ENCODE measurements at places on chromosomes 3 and 15.
A peak's percentile ranks its signal among the peaks of the same experiment; 100 is the strongest.

DNA sequence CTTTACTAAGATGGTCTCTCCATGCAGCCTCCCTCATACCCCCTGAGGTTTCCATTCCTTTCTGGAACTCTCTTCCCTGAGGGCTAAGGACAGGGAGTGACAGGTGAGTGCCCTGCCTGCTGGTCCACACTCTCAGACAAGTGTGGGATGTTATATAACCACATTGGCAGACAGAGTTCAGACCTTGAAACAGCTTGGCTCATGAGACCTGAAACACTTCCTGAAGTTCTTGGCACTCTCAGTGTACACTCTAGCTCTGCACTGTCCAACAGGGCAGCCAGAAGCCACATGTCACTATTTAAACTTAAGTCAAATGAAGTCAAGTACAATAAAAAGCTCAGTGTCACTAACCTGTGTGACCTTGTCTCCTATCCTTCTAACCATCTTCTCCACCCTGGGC lies 188.5 kb downstream of the ZNF621 start:
- no peak for DNase-seq

GRCh38 chr3:149342413-149343380 lies 9.3 kb upstream of the TM4SF18 start:
- no peak for DNase-seq

- DNase-seq = no peak
These were observed 178.9 kb downstream of the IL5RA start for GRCh38 chr3:2931265-2931664.

GRCh38 chr15:69578787-69579583 lies 126.4 kb downstream of the RPLP1 start:
- DNase-seq = no peak

DNA sequence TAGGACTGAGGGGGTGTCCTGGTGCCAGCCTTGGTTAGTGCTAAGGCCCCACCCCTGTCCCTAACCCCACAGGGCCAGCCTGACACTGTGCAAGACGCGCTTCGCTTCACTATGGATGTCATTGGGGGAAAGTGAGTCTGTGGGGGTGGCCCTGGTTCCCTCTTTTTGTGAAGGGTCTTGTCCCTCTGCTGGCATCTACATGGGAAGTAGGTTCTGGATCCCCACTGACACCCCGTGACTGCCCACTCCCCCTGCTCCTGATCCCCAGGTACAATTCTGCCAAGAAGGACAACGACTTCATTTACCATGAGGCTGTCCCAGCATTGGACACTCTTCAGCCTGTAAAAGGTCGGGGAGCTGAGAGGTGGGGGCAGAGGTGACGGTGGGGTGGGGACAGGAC lies 26.4 kb downstream of the PTPN23 start:
- no peak for DNase-seq

GRCh38 chr3:10846657-10846975 lies 30.6 kb downstream of the SLC6A11 start:
- DNase-seq = no peak

GRCh38 chr3:195853996-195854395 lies 42.3 kb upstream of the MUC4 start:
- DNase-seq = no peak

GRCh38 chr3:28700728-28701127 lies 352.1 kb upstream of the AZI2 start:
- no peak for DNase-seq

- DNase-seq = no peak
These were observed 44.4 kb downstream of the PDZRN3 start for GRCh38 chr3:73580343-73580742.

GRCh38 chr3:64097920-64098319 lies 74.6 kb upstream of the PSMD6 start:
- DNase-seq = no peak

- DNase-seq = no peak
These were observed 108.4 kb downstream of the ADAMTSL3 start for GRCh38 chr15:83762367-83762766.

DNA sequence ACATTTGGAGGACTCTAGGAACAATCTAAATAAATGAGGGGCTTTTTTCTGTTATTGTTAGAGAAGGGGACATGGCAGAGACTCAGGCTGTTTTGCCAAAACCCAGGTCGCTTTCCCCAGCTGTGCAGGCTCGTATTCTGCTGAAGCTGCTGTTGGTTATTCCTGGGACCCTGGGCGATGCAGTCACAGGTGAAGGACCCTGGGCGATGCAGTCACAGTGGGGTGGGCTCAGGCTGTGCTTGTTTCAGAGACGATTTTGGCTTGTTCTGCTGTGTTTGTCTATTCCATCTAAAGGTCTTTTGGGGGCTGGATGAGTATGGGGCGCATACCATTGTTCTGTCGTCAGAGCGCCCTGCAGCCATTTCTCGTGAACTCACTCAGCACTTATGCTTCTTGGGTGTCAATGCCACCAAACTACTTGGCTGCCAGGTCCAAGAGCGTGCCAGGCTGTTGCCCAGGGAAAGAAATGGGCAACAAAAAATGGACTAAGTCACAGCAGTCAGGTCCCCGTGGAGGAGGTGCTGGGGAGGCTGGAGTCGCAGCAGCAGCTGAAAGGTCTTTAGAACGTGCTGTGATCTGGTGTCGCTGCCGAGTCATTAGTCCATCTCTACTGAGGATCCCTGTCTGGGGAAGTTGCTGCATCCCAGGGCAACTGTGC lies 151.4 kb downstream of the CHDH start:
- no peak for DNase-seq

GRCh38 chr3:122533931-122534334 lies 19.2 kb upstream of the KPNA1 start:
- peak; percentile 70 for DNase-seq

DNA sequence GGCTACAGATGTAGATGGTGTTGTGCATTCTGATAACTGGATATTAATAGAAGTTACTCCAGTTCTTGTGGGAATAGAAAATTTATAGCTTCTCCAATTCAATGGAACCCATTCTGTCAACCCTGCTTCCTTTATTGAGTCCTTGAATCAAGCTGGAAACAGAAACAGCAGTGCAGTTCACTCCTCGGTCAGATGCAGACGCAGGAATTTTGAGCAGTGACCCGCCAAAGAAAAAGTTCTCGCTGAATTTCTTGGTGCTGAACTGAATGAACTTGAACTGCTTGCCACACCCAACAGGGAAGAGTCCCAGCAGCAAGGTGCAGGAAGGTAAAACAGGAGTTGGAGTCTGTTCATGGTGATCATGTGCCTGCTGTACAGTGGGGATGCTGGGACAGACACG lies 10.3 kb downstream of the HRH1 start:
- DNase-seq = no peak

- DNase-seq = no peak
These were observed 122.6 kb downstream of the SATB1 start for GRCh38 chr3:18302517-18302916.

DNA sequence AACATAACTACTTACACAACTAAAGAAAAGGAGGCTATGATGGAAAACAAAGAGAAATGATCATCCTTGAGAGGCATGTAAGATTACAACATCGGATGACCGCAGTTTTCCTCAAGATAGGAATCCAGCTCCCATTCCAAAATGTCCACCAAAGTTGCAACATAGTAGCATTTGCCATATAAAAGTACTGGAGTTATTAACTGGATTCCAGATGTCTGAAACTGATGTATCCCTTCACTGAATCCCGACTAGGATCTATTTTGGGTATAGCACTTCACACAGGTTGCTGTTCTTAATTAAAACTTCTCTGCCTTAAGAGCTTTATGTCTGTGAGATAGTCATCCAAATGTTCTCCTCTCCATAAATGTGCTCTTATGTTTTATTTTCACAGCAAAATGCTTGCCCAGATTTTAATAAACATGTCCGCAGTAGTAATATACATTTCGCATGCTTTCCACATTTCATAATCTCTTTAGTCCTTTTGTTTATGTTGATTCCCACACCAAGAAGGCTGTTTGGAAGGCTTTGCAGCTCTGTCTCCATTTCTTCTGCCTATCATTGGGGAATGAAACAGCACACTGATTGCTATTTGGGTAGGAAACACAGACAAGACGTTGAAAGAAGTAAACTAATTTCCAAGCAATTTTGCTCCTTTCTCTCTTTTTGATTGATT lies 716.5 kb upstream of the CFAP20DC start:
- DNase-seq = no peak

DNA sequence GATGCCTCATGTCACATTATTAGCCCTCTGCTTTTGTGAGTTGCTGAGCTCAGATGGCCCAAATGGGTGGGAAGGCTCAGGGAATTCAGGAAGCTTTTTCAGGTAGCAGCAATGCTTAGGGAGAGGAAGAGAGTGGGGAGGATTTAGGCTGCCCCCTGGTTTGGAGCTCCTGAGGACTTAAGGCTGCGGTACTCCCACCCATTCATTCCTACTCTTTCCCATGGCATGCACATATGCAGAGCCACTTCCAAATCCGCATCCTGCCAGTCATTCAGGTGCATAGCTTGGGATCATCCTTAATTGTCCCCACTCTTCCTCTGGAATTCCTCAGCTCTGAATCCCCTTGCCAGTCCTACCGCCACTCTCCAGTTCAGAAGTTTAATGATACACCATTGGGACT lies 343.1 kb upstream of the FRG2C start:
- DNase-seq = no peak

DNA sequence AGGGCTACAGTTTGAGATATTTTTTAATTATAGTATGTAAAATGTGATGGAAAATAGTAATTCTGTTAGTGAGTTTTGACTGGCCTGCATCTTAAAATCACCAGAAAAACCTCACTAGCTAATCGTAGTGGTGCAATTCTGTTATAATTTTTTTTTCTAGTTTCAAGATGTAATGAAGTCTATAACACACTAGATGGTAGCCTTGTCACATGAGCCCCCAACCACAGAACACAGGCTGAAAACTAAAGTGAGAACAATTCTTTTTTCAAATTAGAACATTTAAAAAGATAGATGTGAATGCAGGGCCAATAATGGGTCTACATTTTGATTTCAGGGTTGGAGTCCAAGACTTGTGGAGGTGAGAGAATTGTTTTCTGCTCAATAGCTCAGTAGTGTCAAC lies 83.3 kb upstream of the KCNH8 start:
- no peak for DNase-seq

DNA sequence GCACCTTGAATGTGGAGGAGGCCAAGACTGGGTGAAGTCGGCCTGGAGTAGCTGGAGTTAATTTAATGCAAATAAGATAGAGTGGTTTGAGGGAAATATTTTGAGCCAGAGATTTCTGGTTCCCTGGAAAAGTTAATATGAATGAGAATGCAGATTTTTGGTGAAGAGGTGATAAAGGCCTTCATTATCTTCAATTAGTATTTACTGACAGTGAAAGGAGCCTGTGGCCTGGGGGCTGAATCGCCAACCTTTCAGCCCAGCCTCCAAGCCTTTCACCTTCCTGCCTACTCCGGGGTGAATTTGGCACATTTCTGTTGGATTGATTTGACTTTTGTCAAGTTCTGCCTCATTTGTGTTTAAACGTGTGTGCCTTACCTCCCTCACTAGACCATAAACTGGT lies 147.8 kb downstream of the SOX2 start:
- no peak for DNase-seq

DNA sequence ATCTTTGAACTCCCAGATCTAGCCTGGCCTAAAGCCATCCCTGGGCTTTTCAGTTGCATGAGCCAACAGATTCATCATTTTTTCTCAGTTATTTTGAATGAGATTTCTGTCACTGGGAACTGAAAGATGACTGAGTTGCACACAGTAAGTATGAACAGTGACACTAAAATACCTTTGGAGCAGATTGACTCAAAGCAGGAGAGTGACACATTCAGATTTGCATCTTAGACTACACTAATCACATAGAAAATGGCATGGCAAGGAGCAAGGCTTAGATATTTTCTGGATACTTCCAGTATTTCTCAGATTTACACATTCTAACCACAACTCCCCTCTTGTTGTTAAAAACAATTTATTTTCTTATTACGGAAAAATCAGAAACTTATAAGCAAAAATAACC lies 32.8 kb downstream of the SEC62 start:
- DNase-seq = peak; percentile 72

GRCh38 chr15:58459045-58459444 lies 27.3 kb downstream of the LIPC start:
- no peak for DNase-seq

GRCh38 chr3:120773932-120774331 lies 31.4 kb downstream of the GTF2E1 start:
- DNase-seq = no peak

GRCh38 chr3:129366312-129366831 lies 62.1 kb downstream of the EFCAB12 start:
- no peak for DNase-seq

DNA sequence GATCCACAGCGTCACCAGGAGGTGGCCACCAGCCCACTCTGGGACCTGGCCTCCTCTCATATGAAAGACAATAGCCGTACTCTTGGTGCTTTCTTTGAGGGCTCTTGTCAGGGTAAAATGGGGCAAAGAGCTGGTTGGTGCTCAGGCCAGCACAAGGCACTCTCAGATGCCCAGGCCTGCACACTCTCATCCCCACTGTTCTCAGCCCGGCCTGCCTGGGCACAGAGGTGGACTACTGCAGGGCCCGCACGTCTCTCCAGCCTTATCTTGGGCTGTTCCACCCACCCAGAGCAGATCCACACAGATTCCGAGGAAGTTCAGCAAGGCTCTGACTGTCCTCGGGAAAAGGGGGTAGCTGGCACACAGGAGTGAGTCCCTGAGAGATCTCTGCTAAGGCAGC lies 122.8 kb upstream of the PRR20G start:
- no peak for DNase-seq

- DNase-seq = no peak
These were observed 80.8 kb downstream of the SMAD3 start for GRCh38 chr15:67146234-67146633.

GRCh38 chr3:151379083-151379734 lies 5.3 kb downstream of the P2RY12 start:
- DNase-seq = no peak
